ENCODE measurements at places on chromosomes 12 and 14.
A peak's percentile ranks its signal among the peaks of the same experiment; 100 is the strongest.

DNA sequence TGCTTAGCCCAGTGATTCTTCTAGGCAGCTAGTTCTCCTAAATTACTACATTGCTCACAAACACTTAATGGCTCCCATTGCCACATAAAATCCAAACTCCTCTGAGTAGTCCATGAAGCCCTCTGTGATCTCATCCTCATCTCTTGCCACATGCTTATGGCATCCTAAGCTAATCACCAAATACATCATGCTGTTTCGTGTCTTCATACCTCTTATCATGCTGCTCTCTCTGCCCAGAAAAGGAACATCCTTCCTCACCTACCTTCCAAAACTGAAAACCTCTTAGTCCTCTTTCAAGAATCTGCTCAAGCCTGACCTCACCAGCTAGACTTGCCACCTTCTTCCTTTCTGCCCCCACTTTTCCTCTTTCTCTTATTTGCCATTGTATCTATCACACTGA lies 108.5 kb downstream of the DUSP6 start:
- DNase-seq: no peak

DNA sequence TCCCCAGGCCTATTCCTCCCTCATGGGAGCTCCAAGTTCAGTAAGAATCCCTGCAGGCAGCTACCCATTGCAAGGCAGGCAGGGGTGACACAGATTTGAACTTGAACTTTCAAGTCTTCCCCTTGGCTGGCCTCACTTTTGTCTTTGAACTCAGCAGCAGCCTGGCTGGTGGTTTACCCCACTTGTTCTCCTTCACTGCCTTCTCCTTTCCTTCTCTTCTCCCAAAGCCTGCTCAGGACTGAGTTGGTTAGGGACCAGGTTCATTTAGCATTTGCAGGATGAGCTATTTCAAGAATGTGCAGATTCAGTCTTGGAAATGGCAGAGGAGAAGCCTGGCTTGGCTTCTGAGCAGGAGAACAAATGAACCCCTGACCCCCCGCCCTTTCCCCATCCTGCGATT lies 67.7 kb upstream of the TBX3 start:
- DNase-seq: no peak

DNA sequence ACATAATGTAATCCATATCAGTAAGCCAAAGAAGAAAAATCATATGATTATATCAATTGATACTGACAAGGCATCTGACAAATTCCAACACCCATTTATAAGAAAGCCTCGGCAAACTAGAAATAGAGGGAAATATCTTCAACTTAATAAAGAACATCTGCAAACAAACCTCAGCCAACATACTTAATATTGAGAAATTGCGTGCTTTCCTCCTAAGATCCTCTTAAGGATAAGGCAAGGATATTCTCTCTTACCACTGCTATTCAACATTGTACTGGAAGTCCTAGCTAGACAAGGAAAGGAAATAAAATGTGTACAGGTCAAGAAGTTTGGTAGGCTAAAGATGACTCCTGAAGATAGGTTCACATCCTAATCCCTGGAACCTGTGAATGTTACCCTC lies 115.9 kb downstream of the DERA start:
- DNase-seq: no peak

- peak; percentile 8 for DNase-seq
These were observed 20.7 kb upstream of the NEK9 start for GRCh38 chr14:75147423-75148071.

- DNase-seq: no peak
These were observed 497.4 kb downstream of the NPAS3 start for GRCh38 chr14:33435911-33436689.

DNA sequence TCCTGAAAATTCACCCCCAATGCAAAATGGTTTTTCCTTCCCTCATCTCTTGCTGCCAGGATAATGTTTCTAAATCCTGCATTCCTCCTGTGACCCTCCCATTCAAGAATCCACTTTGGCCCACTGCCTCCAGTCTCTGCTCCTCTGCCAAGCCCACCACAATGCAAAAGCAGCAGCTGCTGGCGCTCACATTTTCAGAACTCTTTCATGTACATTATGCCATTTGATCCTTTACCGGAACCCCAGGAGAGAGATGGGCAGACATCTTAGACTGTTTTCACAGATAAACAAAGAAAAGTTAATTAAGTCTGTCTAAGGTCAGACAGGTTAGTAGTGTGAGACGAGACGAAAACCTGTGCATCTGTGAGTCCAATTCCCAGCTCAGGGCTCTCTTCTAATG lies 12.9 kb downstream of the LRIG3 start:
- DNase-seq: no peak

- DNase-seq: no peak
These were observed 425.9 kb downstream of the FSCB start for GRCh38 chr14:44081146-44081545.

DNA sequence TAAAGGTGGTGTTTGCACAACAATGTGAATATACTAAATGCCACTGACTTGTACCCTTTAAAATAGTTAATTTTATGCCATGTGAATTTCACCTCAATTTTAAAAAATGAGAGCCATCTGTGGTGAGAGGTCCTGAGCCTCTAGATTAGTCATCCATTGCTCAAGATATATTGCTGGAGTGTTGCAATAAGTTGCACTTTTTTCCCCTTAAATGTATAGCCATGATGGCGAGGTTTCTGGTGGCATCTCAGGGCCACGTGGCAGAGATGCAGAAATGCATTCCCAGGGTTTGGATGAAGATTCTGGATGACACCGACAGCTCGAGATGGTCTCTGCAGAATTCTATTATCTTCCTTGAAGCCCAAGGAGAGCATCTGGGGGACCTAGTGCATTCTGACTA lies 153.7 kb downstream of the AACS start:
- DNase-seq: no peak

GRCh38 chr14:38128640-38129039 lies 79.1 kb upstream of the SSTR1 start:
- DNase-seq: no peak

- DNase-seq: no peak
These were observed 15.0 kb upstream of the TMEM119 start for GRCh38 chr12:108612788-108613282.

- DNase-seq: no peak
These were observed 35.5 kb downstream of the HECTD1 start for GRCh38 chr14:31172084-31172483.

DNA sequence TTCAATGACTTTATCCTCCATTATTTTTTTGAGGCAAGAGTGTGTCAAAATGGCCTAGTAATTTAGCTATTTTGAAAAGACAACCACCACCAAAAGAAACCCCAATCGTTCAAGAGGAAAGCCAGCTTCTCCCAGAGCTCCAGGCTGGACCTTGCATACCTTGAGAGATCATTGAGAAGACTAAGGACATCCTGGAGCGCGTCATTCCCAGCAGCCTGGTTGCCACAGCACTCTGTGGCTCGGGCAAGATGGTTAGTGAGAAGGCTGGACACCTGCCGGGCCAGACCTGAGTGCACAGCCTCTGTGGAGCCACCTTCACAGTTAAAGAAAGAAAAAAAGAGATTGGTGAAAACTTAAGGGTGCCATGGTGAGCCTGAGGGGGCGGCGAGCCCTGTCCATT lies 111.4 kb downstream of the TRAFD1 start:
- no peak for DNase-seq
